ENCODE measurements at places on chromosomes 16 and 17.

DNA sequence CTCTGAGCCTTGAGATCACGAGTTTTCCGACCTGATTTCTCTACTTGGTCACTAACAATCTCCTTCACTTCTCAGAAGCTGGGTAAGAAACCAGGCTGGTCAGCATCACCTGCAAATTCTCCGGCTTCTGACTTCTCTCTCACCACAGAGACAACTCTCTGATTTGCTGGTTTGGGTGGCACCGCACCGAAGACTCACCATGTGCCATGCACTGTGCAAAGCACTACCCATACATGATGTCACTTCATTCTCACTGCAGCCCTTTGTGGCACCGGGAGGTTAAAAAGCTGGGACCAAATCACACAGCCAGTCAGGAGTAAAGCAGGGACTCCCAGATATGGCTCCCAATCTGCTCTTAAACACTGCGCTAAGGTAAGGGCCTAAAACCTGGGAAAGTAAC is 647 bp downstream of the VAC14 start:
- no peak for DNase-seq

DNA sequence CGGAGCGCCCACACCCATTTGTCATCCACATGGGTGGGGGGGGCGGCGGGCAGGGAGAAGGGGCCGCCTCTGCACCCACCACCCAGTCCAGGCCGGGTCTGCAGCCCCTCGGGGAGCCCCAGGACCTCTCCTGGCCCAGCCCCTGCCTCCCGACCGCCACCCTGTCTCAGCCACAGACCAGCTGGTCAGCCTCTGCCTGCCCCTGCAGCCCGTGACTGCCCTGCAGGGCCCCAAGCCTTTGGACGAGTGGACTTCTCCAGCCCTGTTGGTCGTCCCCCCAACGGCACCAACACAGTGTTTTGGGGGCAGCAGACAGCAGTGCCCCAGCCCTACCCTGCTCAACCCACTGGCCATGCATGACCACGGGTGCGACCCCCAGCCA is 1.2 kb downstream of the PRR35 start:
- no peak for DNase-seq

GRCh38 chr16:65106757-65107156 is 15.1 kb downstream of the CDH11 start:
- no peak for DNase-seq

DNA sequence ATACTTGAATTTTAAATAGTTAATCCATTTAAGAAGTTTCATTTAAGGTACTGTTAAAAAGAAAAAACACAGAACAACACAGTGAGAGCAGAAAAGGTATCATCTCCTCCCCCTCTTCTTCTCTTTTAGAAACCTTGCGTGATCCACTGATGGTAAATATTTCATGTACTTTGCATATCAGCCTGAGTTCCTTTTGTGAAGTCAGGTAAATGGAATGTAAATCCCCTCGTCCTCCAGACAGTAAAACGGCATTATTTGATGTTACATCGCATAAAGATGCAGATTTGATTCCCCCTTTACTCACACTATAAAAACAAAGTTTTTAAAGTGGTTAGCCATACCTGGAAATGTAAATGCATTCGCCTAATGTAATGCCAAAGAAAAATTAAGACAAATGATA is 234.4 kb downstream of the WWOX start:
- no peak for DNase-seq

DNA sequence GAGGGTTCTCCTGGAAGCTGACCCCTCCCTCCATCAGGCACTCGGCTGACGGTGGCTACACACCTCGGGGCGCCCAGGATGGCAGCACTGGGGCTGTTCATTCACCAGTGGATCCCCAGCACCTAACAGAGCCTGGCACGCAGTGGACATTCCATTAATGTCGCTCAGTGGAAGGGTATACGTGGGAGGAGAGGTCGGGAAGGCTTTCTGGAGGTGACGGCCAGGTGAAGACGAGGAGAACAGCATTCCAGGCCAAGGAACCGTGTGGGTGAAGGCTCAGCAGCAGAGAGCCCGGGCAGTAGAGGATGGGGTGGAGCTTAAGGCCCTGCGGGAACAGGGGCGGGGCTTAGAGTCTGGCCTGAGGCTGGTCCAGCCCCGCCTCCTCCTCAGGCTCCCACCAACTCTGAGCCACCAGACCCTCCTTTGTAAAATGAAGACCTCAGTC is 2.5 kb upstream of the HS3ST6 start:
- no peak for DNase-seq

GRCh38 chr17:74053712-74054078 is 149.8 kb upstream of the RPL38 start:
- no peak for DNase-seq

- DNase-seq = no peak
Observed at GRCh38 chr16:19848756-19849155, 35.9 kb downstream of the GPRC5B start.

DNA sequence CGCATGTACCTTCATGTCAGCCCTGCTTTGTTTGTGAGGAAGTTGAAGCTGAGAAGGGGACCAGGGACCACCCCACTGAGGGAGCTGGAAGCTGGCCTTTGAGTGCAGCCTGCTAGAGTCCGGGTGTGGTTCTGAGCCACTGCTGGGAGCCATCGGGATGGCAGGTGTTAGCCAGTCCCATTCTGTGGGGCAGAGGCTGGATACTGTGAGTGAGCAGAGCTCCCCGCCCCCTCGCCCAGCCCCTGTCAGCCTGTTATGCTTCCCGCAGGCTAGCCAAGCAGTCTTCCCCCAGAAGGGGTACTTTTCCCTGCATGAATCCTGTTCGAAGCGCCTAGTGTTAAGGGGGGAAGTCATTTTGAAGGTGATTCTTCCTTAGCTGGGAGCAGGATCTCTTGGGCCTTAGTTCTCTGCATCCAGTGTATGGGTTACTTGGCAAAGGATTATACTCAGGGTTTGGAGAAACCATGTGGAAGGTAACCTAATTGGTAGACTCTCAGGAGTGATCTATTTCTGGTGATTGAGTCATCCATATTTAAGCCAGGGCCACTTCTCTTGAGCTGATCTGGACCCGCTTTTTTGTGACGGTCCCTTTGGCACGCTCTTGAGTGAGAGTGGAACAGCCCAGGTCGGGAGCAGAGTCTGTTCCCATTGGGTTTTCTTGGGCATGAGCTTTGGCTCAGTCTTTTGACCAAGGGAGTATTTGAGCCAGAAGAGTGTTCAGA is 23.8 kb downstream of the AKAP1 start:
- DNase-seq = no peak

DNA sequence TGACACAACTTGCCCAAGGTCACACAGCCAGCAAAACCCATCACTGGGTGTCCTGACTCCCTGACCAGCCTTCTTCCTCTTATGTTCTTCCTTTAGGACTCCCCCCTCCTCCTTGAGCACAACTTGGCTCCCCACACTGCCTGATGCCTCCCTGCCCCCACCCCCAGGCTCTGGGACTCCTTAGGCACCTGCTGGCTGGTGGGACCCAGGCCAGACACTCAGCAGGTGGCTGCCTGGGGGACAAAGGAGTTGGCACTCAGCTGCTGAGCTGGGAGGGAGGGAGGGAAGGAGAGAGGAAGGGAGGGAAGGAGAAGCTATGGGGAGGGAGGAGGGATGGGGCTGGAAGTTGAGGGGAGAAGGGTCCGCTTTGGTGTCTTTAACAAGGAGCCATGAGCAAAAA is 8.0 kb downstream of the SEZ6 start:
- DNase-seq = no peak

- no peak for DNase-seq
Observed at GRCh38 chr17:72806011-72806410, 286.5 kb downstream of the SLC39A11 start.

DNA sequence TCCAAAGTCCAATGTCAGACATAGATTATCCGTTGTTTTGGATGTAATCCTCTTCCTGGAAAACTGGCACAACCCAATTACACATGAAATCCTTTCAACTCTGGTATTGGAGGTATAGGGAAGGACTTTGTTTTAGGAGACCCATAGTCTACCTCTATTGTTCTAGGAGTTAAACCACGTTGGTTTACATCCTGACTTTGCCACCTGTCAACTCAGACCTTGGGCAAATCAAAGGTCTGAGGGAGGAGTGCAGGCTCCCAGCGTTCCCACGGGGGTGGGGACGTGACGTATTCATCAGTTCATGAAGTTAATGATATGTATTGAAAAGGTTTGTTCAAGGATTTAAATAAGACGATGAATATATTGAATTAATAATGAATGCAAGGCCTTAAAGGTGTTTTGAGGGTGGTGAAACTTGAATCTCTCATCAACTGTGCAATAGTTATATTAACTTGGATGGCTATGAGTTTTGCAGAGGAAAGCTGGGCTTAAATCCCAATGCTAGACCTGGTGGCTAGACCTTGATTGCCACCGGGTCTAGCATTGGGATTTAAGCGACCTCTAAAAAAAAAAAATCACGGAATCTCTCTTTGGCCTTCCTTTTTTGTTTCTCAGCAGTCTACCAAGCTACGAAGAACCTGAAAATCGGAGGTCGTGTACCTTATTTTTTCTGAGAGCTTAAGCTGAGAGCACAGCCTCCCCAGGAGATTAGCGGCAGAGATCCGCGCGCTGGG is 744 bp upstream of the NF1 start:
- no peak for DNase-seq

DNA sequence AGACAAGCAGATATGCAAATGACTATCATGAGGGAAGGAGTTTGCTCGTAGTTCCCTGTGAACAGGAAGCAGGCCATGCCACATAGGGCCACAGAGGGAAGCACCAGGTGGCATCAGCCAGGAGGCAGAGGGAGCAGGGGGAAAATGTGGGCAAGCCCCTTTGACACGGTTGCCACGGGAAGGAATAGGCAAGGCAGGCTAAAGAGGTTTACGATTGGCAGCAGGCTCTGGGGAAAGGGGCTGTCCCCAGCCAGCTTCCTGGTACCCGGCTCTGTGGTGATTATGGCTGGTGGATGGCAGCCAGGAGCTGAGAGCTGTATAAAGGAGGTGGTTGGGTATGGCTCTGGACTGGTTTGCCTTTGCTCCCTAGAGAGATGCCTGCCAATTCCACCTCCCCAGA is 848 bp downstream of the CES3 start:
- no peak for DNase-seq

DNA sequence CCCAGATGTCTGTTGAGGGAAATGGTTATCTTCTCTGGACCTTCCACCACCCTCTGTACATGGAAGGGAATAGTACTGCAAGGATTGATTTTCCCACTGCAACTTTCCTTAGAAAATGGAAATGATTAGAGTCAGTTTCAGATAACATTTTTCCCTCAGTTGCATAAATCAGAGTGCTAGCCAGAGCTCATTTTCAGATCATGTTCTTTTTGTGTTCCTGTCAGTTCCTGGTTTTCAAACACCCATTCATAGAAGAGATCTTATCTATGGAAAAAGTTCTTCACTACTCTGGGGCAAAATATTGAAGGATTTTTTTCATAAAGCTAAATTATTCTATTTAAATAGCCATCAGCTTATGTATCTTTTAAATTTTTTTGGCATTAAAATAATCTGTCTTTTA is 11.7 kb upstream of the COX10 start:
- no peak for DNase-seq

GRCh38 chr17:58271216-58271931 is 9.4 kb downstream of the MPO start:
- DNase-seq = no peak

- no peak for DNase-seq
Observed at GRCh38 chr16:50290856-50291255, 24.5 kb downstream of the ADCY7 start.

GRCh38 chr17:9239793-9240658 is 218.7 kb downstream of the NTN1 start:
- peak; percentile 89 for DNase-seq

GRCh38 chr16:23026784-23027362 is 122.4 kb downstream of the USP31 start:
- DNase-seq = no peak

DNA sequence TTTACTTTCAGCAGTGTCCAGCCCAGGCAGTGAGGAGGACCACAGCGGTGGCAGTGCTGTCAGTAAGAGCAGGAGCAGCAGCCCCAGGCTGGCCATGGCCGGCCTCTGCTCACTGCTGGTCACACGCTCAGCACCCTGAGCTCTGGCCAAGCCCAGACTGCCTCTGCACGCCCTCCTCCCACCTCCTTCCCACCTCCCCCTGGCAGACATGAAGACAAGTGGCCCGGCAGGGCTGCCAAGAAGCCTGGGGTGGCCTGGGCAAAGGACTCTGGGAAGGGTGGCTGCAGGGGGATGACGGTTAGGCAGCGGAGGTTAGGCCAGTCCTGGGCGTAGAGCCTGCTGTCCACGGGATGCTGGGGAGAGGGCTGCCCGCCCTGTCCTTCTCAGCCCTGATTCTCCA is at the start of gene C16orf89:
TSS of gene C16orf89 (minus strand) at position 144 of the 400 bp plus-strand sequence. CDS start at position 96, 48 bp downstream.
- peak; percentile 68 for DNase-seq

DNA sequence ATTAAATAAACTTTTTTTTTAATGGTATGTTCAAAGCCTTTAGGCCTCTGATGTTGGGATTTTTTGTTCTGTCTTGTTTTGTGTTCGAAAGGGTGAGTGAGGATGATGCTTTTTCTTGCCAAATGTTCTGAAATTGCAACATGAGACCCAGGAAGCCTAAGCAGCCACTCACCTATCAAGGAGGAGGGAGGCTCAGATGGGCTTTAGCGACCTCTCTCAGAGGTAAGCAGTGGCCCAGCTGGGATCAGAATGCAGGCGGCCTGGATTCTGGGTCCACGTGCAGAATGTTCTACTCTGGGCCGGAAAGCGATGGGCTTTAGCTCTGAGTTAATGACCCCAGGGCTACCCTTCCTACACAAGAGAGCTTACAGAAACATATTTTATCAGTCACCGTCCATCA is 386.6 kb downstream of the SOX9 start:
- DNase-seq = no peak

GRCh38 chr17:50911890-50912289 is 45.7 kb upstream of the TOB1 start:
- DNase-seq = no peak

DNA sequence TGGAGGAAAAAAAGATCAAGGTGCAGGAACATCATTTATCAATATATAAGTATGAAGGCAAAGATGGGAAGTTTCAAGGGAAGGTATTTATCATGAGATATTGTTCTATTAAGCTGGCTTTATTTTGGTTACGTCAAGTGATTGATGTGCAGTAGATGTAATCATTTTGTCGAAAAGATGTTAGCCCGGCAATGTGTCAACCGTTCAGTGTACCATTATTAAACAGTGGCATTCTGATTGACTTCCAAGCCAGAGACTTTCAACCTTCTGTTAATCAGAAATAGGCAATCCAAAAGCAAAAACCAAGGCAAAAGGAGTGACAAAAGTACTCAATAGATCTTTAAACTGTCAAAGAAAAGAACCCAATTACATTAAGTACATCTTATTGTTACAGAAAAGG is 1340.3 kb upstream of the GOT2 start:
- DNase-seq = no peak
